ENCODE measurements at places on chromosomes 1 and 21. TPM values are rescaled to one million over a fixed set of nuclear protein-coding genes. Genes with fewer than 3 reads are reported as not detected.

Gene IGFN1
- 2.0 TPM for total RNA-seq

Gene FAAH
- total RNA-seq = 14.3 TPM

Gene PKP1
- 0.22 TPM for total RNA-seq

Gene PRR9
- not detected for total RNA-seq

Gene NR5A2
- 2.8 TPM for total RNA-seq

Gene CATSPERE
- 2.0 TPM for total RNA-seq

Gene ITPKB
- 16.8 TPM for total RNA-seq

Gene GNL2
- total RNA-seq = 41.7 TPM

Gene OR2M3
- total RNA-seq = 0.40 TPM

Gene OLIG2
- 44.0 TPM for total RNA-seq

Gene ADAM30
- not detected for total RNA-seq

Gene ZNF672
- total RNA-seq = 13.8 TPM

Gene NEXN
- total RNA-seq = 2.5 TPM

Gene PPFIA4
- total RNA-seq = 18.9 TPM

Gene ALPL
- total RNA-seq = 10.5 TPM

Gene MROH9
- total RNA-seq = 0.10 TPM

Gene CD52
- 1.4 TPM for total RNA-seq

Gene TENT5C
- total RNA-seq = 42.1 TPM

Gene SPRR3
- total RNA-seq = 0.39 TPM

Gene DLGAP3
- 8.4 TPM for total RNA-seq

Gene MROH7
- 10.1 TPM for total RNA-seq

Gene CA14
- 11.1 TPM for total RNA-seq

Gene LEPROT
- 49.8 TPM for total RNA-seq

Gene SFT2D2
- total RNA-seq = 25.7 TPM

Gene PLA2G2C
- not detected for total RNA-seq

Gene FCRL1
- 2.1 TPM for total RNA-seq

Gene GNG4
- total RNA-seq = 16.2 TPM
